ENCODE measurements at places on chromosomes 13 and 19.

- no peak for DNase-seq
These were observed 3.0 kb downstream of the PAK4 start for GRCh38 chr19:39128516-39129079.

- DNase-seq: no peak
These were observed 365 bp downstream of the PPP6R1 start for GRCh38 chr19:55258476-55258827.

GRCh38 chr13:99367106-99367616 is 60.0 kb upstream of the GPR183 start:
- no peak for DNase-seq

DNA sequence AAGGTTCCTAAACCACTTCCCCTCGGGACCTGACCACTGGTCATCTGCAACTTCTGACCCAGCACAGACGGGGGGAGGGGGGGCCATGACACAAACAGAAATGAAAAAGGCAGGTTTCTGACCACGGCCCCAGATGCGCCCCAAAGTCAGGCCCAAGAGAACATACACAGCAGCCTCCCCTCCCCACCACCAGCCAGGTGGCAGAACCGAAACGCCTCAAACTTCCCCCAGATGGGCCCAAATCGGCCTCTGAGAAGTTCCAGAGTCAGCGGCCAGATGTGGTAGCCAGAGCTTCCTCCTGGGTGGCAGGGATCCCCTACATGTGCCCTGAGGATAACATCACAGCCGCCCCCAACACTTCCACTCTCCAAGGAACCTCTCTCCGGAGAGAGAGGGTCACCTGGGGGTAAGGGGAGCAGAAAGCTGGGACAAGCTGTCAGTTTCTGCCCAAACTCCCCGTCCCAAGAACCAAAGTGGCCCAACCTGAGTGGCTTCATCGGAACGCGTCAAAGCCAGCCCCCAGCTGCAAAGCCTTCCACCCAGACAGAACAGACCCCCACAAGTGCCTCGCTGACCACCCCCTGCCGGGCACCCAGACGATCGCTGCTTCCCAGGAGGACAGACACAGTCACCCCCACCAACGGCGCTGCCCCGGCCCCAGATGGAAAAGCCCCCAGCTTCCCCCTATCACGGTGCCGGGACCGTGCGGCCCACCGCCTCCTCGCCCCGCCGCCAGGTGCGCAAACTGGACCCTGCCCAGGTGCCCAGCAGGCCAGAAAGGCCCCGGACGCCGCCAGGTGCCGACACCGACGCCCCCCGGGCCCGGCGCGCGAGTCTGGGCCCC is 800 bp downstream of the ELL start:
- peak; percentile 28 for DNase-seq

DNA sequence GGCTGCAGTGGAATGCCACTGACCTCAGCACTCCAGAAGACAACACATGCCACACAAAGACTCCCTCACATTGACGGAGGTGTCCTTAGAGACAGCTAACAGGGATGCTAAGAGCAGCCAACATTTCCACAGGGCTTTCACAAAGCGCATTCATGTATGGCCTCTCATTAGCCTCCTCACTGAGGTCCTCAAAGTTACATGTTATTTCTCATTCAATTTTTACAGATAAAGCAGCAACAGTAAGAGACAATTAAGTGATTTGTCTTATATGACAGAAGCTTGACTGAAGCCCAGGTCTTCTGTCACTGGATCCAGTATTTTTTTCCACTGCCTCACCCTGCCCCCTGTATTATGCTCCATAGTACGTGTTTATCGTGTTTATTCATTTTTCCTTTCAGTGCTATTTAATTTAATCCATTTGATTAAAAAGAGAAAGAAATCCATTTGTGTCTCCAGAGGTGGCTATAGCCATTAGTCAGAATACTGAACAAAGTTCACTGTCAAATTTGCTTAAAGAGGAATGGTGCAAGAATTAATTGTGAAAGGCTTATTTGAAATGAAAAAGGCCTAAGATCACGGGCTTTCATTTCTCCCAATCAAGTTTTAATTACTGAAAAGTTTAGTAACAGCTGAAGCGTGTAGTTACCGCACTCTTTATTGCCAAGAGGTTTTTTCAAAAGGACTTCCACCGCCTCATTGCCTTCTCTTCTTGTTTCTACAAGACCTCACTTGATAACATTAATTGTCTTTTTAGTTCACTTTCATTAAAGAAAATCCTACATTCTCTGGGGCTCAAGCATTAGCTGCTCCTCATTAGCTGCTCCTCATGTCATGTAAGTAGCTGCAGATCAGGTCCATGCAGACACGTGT is 115.0 kb downstream of the COG6 start:
- no peak for DNase-seq

DNA sequence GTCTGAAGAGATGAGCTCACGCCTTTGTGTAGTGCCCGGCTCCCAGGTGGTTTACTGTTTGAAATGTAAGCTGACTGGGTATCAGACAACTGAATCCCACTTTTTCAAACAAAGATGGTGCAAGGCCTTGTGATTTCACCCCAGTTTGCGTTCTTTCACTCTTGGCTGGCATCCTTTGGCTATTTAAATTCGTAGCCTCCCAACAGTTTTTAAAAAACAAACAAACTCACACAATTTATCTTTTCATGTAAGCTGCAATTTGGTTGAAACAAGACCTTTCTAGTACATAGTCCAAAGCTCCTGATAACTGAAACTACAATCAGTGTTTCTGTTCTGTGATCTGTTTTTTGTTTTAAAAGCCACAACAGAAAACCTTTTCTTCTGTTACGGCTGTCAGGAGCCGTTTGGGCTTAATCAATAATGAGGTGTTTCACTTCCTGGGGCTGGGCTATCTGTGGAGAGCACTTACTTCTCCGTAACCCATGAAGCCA is 65.1 kb upstream of the NPAS1 start:
- no peak for DNase-seq

GRCh38 chr13:37417060-37417441 is 181.5 kb downstream of the POSTN start:
- DNase-seq: peak; percentile 44

DNA sequence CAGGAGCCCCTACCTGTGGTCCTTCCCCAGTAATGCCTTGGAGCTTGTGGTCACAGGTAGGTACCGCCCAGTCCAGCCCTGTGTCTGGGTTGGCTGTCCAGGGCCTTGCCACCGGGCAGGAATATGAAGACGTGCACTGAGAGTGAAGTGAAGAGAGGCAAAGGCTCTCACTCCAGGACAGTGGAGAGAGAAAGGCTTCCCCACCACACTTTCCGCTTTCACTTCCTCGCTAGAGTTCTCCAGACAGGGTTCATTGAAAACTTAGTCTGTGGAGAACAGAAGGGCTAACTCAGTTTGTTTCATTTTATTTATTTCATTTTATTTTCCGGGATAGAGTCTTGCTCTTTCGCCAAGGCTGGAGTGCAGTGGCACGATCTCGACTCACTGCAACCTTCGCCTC is 14.2 kb downstream of the FCAR start:
- no peak for DNase-seq

DNA sequence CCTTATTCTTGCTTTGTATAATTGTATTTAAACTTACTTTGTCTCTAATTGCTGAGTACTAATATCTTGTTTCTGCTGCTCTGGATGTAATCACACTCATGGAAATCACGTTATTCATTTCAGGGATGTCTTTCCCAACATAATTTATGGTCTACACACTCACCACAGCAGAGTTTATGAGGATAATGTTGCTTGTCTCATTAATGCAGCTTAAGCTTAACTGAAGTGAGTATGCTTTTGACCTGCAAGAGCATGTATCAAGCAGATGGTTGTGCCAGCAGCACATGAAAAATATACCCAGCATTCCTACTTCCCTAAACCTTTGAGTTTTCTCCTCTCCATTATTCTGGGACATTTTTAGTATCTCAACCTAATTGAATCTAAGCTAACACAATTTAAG is 1080.9 kb downstream of the SLITRK5 start:
- no peak for DNase-seq

DNA sequence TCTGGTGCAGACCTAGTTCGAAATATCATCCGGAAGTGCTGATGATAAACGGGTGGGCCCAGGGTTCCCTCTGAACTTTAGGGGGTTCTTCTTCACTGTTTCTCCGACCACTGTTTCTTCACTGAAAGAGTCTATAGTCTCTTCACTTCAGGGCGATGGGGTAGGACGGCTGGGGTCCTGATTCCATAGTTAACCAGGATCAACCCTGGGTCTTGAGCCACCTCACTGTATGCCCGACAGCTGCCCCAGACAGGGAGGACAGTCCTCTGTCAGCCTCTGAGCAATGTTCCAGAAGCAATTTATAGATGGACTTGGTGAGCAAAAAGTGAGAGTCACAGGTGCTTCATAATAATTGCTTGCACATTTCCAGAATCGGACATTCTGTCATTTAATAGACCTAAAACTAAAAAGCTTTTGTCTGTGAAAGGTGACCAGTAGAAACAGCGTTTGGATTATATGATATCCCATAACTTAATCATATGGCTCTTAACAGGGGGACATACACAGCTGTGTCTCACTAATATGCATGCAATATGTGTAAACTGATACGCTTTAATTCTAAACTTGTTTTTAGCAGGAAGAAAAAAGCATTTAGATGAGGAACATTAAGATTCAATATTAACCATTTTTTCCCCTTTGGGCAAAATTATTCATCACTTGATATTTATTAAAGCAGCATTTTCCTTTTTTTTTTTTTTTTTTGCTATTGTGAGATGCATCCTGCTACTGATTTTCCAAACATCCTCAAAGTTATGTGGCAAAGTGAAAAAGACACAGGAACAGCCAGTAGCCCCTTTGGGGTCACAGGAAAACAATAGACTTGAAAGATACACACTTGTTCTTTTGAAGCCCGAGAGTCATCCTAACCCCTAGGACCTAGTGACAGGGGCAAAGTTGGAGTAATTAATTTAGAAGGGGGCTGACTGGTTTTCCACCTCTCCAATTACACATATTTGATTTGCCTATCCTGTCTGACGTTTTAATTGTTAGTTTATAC is 277.0 kb downstream of the ZNF536 start:
- DNase-seq: no peak

DNA sequence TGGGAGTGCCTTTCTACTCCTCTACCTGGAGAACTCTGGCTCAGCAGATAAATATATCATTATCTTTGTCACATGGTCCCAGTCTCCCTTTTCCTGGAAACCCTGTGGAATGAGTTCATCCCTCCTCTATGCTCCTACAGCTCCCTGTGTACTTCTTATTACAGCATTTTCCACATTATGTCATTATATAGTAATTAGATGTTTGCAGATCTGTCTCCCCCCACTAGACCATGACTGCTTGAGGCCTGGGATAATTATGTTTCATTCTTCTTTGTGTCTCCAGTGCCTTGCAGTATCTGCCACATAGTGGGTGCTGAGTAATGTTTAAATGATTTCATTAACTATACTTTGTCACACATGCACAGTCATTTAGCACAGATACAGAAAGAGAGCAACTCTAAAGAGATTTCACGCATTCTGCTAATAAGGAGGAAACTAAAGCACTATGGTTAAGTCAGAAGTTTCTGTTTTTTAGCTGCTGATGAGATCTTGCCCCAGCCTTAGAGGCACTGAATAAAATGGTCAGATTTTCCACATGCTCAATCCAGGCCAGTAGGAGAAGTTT is 66.1 kb upstream of the DIAPH3 start:
- no peak for DNase-seq

DNA sequence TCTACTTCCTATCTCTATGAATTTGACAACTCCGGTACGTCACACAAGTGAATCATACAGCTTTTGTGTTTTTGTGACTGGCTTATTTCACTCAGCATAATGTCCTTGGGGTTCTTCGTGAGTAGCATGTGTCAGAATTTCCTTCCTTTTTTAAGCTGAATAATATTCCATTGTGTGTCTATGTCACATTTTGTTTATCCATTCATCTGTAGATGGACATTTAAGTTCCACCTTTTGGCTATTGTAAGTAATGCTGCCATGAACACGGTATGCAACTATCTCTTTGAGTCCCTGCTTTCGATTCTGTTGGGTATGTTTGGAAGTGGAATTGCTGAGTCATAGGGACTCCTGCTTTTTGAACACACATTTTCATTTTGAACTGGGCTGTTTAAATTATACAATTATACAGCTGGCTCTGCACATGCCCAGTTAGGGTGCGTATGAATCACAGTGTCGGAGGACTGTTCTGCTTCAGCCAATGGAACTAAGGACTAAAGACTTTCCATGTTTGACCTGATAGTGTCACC is 43.0 kb upstream of the C13orf42 start:
- peak; percentile 41 for DNase-seq
